Activated CD8-positive, alpha-beta memory T cell treated with anti-CD3 and anti-CD28 coated beads, Interleukin-2, amount 10 ng/mL, durations not matched to agents 7 days and 5 days (primary cell): ENCODE measurements at places on chromosomes 3 and 15. TPM values are rescaled to one million over a fixed set of nuclear protein-coding genes. Genes with fewer than 3 reads are reported as not detected.

ALPK3 gene
- 0.35 TPM for total RNA-seq

PDIA5 gene
- total RNA-seq: 11.1 TPM

MYZAP gene
- not detected for total RNA-seq

SERINC4 gene
- 0.30 TPM for total RNA-seq

TMC3 gene
- total RNA-seq: not detected
